Fibroblast of villous mesenchyme (primary cell): ENCODE measurements at places on chromosomes 5 and 9. TPM values are rescaled to one million over a fixed set of nuclear protein-coding genes. Genes with fewer than 3 reads are reported as not detected.

Gene SPAG8
- 0.32 and 0.86 TPM in 2 replicates for total RNA-seq

Gene SPACA9
- 2.2 and 2.6 TPM in 2 replicates for total RNA-seq

Gene INSYN2B
- total RNA-seq = 11.0 and 12.5 TPM in 2 replicates

Gene TMEM252
- total RNA-seq = not detected in 2 replicates

Gene HBEGF
- total RNA-seq = 7.4 and 9.5 TPM in 2 replicates

Gene ANKRD18B
- 0.97 TPM in 1 of 2 replicates, not detected in the other for total RNA-seq

Gene IFNA21
- total RNA-seq = not detected in 2 replicates

Gene TXNDC8
- not detected in 2 replicates for total RNA-seq

Gene GFPT2
- total RNA-seq = 25.4 and 28.9 TPM in 2 replicates

Gene PCDHGB1
- total RNA-seq = 2.2 and 2.3 TPM in 2 replicates

Gene PIK3R1
- total RNA-seq = 34.5 and 73.8 TPM in 2 replicates

Gene ZNF608
- 2.6 and 8.4 TPM in 2 replicates for total RNA-seq

Gene RASEF
- 0.43 and 0.97 TPM in 2 replicates for total RNA-seq
